NCI-H460 (cell line): ENCODE measurements at places on chromosomes 4 and X. TPM values are rescaled to one million over a fixed set of nuclear protein-coding genes. Genes with fewer than 3 reads are reported as not detected.
A peak's percentile ranks its signal among the peaks of the same experiment; 100 is the strongest.

- DNase-seq: peak; percentile 62
Observed at GRCh38 chr4:73662709-73663546, 42.7 kb upstream of the RASSF6 start.

The PAGE5 gene
- total RNA-seq: not detected in 2 replicates

DNA sequence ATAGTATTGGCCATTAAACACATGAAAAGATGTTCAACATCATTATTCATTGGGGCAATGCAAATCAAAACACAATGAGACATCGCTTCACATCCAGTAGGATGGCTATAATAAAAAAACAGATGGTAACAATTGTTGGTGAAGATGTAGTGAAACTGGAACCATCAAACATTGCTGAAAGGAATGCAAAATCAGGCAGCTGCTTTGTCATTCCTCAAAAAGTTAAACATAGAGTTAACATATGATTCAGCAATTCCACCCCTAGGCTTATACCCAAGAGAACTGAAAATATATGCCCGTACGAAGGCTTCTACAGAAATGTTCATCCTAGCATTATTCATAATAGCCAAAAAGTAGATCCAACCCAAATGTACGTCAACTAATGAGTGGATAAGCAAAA is 144.0 kb upstream of the NAP1L5 start:
- DNase-seq: no peak

- peak; percentile 94 for DNase-seq
Observed at GRCh38 chr4:24210332-24210902, 320.6 kb upstream of the PPARGC1A start.

DNA sequence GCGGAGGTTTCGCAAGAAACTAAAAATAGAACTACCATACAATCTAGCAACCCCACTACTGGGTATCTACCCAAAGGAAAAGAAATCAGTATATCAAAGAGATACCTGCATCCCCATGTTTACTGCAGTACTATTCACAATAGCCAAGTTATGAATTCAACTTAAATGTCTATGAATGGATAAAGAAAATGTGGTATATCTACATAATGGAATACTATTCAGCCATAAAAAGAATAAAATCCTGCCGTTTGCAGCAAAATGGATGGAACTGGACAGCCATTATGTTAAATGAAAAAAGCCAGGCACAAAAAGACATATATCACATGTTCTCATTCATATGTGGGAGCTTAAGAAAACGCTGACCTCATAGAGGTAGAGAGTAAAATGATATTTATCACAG is 65.3 kb downstream of the LCORL start:
- no peak for DNase-seq

DNA sequence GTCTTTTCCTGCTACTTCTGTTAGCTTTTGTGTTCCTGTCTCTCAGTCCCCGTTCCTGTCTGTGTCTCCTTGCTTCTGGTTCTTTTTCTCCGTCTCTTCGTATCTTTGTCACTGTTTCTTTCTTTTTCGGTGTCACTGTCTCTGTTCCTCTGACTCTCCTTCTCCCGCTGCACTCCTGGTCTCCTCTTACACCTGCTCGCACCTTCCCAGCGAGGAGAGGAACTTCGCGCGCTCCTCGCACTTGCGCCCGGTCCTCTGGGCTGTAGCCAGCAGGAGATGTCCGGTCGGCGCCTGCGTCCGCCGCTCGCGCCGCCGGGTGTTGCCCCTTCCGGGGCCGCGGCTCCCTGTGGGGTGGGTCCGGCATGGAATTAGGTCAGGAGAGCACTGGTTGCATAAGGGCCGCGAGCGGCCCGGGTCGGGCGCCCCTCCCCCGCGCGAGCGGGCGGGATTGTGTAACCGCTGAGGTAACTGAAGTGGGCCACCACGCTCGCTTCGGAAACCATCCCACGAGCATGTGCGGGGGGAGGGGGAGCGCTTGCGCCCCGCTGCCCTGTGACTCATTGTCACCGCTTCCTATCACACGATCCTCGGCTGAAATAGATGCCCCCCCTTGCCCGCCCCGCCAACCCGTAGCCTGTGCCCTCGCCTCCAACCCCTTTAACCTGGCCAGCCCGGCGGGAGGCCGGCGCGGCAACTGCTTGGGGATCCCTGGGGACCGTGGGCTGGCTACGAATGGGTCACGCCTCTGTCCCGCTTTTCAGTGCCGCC is 1.6 kb downstream of the LONRF3 start:
- peak; percentile 57 for DNase-seq

- peak; percentile 4 for DNase-seq
Observed at GRCh38 chr4:26788341-26788733, 72.3 kb upstream of the STIM2 start.

The HSFX4 gene
- total RNA-seq: not detected in 2 replicates

The CXCL11 gene
- total RNA-seq: not detected in 2 replicates

DNA sequence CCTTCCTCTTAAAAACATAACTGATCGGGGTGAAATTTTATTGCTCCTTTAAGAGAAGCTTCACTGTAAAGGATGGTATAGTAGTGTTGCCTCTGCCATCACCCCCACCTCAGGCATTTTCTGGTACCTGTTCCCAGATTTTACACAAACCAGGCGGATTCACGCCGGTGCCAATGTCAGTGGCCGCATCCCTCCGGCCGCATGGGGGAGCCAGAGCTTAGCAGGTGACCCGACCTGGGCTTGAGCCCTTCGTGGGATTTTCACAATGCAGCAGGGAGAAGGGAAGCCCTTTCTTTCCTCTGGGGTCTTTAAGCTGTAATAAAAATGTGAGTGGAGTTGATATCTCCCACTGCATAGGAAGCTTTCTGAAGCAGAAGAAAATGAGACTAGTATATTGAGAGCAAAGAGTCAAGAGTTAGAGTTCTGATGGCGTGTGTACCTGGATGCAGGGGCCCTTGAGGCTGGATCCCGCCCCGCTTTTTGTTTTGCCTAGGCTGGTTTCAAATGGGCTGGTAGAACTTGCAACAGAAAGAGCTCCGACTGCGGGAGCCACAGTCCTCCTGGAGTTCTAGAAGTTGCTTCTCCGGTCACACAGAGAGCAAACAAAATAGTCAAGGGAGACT is 59.4 kb downstream of the POLR2B start:
- DNase-seq: peak; percentile 46

The CHRDL1 gene
- total RNA-seq: 0.12 TPM in 1 of 2 replicates, not detected in the other

DNA sequence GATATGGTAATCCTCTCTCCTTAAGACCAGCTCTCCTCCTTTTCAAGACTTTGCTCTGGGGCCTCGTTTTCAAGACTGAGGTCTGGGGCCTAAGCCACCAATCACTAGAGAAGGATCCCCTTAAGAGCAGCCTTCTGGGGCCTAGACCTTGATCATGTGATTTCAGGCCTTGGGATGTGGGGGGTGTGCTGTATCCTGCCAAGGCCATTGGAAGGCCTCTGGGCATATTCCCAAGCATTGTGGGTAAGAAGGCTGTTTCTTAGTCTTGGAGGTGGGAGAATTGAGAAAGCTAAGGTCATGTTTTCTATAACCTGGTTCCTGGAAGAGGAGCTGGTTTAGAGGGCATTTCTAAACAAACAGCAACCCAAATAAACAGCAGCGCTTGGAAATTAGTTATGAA is 12.1 kb downstream of the TMEM164 start:
- no peak for DNase-seq

DNA sequence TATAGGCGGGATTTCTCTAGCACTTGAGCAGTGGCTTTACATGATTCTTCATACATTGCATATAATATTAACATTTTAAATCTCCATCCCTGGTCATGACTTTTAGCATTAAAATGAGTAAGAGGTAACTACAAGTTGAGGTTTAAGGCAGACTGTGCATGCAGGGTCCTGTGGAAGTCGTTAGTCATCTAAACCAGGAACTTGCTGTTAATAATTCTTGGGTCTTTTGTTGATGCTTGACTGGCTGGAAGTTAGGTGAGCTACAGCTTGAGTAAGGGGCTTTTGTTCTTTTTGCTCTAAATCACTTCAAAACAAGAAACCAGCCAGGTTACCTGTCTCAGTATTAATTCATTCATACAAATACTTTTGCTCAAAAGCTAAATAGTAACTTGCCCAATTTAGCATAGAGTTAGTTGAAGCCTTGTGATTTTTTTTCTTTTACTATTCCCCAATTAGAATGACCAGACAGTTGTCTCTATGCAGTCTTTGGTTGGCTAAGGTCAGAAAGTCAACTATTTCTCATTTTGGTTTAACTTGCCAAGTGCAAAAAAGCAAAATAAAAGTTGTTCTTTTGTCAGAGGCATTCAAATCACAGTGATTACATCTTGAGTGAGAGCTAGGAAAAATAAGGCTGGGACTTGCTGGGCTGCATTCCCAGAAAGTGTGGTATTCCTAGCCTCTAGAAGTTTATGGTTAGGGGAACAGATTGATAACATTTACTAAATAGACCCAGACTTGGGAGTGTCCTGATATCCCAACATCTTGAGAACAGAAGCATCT is 516.9 kb downstream of the PDHA2 start:
- DNase-seq: no peak

The PITX2 gene
- 0.92 and 0.95 TPM in 2 replicates for total RNA-seq

- DNase-seq: no peak
Observed at GRCh38 chr4:139042981-139043460, 27.4 kb downstream of the NOCT start.

GRCh38 chr4:56050625-56051024 is 101.9 kb downstream of the CEP135 start:
- DNase-seq: no peak

DNA sequence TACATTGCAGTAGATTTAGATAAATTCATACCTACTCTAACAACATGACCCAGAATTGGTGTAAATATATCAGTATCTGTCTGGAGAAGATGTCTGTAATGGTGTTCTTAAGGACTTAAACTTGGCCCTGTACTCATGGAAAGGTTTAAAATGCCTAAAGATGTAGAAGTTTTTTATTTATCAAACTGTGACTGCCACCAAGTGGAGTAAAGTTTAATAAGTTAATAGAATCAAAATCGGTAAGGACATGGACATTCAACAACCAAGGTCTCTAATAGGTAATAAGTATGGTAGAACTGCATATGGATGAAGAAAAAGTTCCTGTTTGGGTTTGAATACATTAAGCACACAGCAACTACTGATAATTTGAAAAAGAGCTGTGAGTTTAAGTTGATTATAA is 474.0 kb upstream of the NDST3 start:
- peak; percentile 6 for DNase-seq

GRCh38 chrX:70433848-70434351 is 10.7 kb upstream of the DLG3 start:
- peak; percentile 60 for DNase-seq

The EDNRA gene
- total RNA-seq: 0.35 TPM in 1 of 2 replicates, not detected in the other

DNA sequence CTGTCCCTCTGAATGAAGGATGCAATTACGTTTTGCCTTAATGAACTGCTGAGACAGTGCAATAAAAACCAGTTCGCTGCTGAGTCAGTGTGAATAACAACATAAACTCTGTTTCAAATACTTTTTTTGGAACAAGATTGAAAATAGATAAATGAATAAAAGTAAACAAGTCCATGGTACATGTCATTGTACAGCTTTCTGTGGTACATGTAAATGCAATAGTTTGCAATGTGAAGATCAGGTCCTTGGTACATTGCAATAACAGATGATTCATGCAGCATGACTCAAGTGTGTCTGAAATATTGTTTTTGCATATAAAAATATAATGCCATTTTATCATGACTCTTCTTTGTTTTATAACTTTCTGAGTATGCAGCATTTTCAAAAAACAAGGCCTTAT is 193.4 kb upstream of the PACRGL start:
- DNase-seq: peak; percentile 29

- DNase-seq: peak; percentile 45
Observed at GRCh38 chr4:173505924-173506518, 24.0 kb downstream of the HAND2 start.

GRCh38 chrX:74525116-74525515 is 89.3 kb downstream of the RLIM start:
- no peak for DNase-seq

The LAMTOR3 gene
- total RNA-seq: 42.3 and 44.7 TPM in 2 replicates

- DNase-seq: no peak
Observed at GRCh38 chrX:96183391-96183790, 501.3 kb upstream of the DIAPH2 start.
